CD4-positive, alpha-beta memory T cell (primary cell): ENCODE measurements at places on chromosomes 7 and 10. TPM values are rescaled to one million over a fixed set of nuclear protein-coding genes. Genes with fewer than 3 reads are reported as not detected.

GJC3 gene
- total RNA-seq, result 0.61 TPM

MEIG1 gene
- not detected for total RNA-seq

SNX13 gene
- total RNA-seq, result 34.6 TPM

DNA sequence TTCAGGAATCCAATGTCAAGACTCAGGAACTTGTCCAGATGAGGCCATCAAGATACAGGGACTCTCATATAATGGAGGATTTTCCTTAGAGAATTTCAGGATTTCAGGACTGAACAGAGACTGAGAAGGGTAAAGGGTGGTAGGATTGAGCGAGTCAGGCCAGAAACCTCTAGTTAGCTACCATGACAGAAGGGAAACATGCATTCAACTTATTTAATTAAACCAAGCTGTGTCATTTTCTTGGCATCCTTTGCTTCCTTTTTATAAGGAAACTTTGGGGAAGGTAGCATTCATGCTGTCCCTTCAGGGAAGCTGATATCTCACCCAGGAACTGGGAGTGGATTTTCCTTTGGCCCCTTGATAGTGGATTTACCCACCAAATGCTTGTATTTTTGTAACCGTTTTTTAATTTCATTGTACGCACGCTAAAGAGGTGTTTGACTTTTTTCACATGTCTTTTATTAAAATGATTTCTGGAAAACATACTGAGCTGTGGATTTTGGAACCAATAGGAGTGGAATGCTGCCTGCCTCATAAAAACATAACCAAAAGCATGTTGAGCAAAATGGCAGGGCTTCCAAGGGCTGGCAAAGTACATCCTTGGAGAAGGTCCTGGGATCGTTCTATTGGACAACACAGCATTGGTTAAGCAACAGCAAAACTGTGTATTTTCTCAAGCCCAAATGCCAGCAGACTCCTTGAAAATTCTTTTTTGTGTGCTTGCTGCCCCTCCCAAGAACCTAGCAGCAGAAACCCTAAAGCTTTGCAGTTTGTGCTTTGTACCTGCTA lies 104.5 kb downstream of the CXCL12 start:
- no peak for DNase-seq

DNA sequence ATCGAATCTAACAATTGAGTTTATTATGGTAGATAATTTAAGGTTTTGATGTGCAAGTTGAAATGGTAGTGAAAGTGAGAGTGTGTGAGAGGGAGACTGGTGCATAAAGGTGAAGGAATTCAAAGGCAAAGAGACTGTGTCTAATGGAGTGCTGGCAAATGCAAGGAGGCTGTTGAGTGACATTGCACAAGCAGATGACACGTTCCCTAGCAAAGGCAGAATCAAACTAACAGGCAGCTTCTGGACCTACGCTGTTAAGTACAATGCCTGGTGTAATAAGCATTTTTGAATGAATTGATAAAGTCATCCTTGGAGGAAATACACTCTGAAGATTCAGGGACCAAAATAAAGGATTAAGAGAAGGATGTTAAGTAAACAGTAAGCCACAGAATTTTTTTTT lies 11.7 kb upstream of the GPR141 start:
- DNase-seq, result no peak

DNA sequence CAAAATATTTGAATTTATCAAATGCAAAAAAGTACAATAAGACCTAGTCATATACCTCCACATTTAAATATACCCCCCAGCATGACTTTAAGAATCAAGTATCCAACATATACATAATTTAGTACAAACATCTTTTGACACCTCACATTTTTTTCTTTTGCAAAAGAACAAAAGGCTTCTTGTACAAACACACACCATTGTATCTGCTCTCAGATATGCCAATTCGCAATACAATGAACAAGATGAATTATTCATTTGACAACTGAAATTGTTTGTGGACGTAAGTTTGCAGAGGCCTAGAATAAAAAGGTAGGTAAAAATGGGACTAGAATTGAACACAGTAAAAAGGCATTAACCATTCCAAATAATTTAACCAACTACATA lies 154.4 kb downstream of the CACNA2D1 start:
- no peak for DNase-seq

DNA sequence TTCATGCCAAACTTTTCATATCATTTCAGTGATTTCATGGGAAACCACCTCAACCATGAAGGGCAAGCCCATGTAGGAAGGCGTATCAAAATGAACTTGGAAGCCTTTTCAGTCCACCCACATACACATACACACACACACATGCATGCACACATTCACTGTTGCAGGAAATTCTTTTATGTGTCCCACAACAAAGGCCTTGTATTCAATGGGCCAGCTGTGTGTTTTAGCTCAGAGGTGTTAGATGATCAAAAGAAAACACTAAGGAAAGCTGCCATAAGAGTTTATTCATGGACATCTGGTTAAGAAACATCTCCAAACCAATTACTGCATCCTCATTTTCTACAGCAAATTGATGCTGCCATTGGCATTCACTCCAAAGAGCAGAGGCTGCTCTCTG lies 74.4 kb upstream of the STK17A start:
- DNase-seq, result no peak

GRCh38 chr10:113317489-113317888 lies 235.4 kb upstream of the HABP2 start:
- DNase-seq, result no peak

- DNase-seq, result no peak
Observed at GRCh38 chr7:91310830-91311460, 46.7 kb downstream of the FZD1 start.
